Omental fat pad (tissue), 4 donors: ENCODE measurements at places on chromosomes 5 and 9.

- DNase-seq, result no peak
Measured at GRCh38 chr9:131864531-131864930, 124.7 kb upstream of the RAPGEF1 start.

DNA sequence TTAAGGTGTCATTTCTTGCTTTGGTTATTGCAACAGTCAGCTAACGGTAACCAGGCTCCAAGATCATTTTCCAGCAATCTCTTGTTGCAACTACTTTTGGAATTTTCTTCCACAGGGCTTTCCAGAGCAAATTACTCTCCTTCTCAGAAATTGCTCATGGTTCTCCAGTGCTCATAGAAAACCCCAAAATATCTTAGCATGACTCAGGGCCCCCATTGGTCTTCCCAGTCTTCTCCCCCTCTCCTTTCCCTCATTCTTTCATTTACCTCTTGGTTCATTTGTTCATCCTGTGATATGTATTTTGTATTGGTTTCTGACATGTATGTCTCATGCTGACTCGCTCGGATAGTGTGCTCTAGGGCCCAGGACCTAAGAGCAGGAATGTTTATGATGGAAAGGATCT, 35.6 kb downstream of the WWC1 start:
- no peak for DNase-seq

GRCh38 chr5:111756581-111757354, at the start of gene NREP:
Gene NREP, minus strand, starts transcription at chr5:111757194. Its CDS starts 1,422 bp downstream, at chr5:111755772.
- no peak for DNase-seq

DNA sequence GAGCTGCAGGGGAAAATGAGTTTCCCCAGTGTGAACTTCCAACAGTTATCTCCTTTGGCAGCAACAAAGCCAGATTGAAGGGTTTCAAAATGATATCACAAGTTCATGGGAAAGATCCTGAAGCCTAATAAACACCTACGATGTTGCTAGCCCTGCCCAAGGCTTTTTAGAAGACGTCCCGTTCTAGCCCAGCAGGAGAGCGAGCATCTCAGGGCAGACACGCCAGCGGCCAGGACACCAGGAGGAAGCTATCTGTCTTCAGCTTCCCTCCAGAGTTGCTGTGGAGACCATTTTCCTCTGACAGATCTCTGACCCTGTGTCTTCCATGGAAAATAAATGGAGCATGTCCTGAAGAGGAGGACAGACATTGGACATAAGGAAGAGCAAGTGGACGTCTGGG, 98.4 kb downstream of the FBXO38 start:
- DNase-seq, result no peak

GRCh38 chr9:15724016-15724415, 171.2 kb downstream of the CCDC171 start:
- DNase-seq, result no peak
